H1 (cell line): ENCODE measurements at places on chromosomes 6 and 20.

GRCh38 chr20:36214684-36215256 lies 21.5 kb upstream of the AAR2 start:
- no peak overlapping the region for H3K4me3 ChIP-seq
- H3K27me3 ChIP-seq: no peaks in the 10 kb centered on the region
- no peak overlapping the region for H3K27ac ChIP-seq
- H3K36me3 ChIP-seq: no peaks in the 10 kb centered on the region
- H3K4me1 ChIP-seq: no peaks in the 10 kb centered on the region

GRCh38 chr6:9140172-9140571 lies 704.8 kb upstream of the SLC35B3 start:
- no peak for DNase-seq
- no peaks in the 10 kb centered on the region for H3K4me1 ChIP-seq
- H3K36me3 ChIP-seq: no peaks in the 10 kb centered on the region

DNA sequence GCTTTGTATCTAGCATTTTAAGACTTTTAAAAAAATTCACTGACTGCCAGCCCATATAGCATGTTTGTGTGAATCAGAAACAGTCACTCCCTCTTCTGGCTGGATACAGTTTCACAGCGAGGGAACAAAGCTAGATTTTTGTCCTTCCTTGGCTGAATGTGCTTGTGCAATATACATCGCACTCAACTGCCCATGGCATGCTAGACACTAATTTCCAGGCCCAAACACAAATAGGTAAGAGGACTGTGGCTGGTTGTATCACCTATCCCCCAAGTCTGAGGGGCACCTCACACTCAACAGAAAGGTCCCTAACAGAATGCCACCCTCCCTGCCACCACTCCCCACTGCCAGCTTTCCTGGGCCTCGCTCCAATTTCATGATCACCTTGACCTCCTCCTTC lies 16.2 kb upstream of the BLCAP start:
- no peaks in the 10 kb centered on the region for H3K4me1 ChIP-seq
- H3K36me3 ChIP-seq: no peaks in the 10 kb centered on the region
- no peaks in the 10 kb centered on the region for H3K27me3 ChIP-seq
- H3K4me3 ChIP-seq: no peak overlapping the region
- H3K27ac ChIP-seq: no peak overlapping the region

GRCh38 chr6:83870649-83871048 lies 11.2 kb downstream of the CYB5R4 start:
- DNase-seq: no peak
- H3K4me3 ChIP-seq: no peak overlapping the region
- H3K36me3 ChIP-seq: peaks cover 20% of the 10 kb centered on the region
- H3K27ac ChIP-seq: no peak overlapping the region
- H3K4me1 ChIP-seq: no peaks in the 10 kb centered on the region
- no peaks in the 10 kb centered on the region for H3K27me3 ChIP-seq

GRCh38 chr20:36646678-36647077 lies 682 bp upstream of the SLA2 start:
- no peak overlapping the region for H3K4me3 ChIP-seq
- no peaks in the 10 kb centered on the region for H3K27me3 ChIP-seq
- no peak for DNase-seq
- H3K4me1 ChIP-seq: peaks cover 3% of the 10 kb centered on the region; the same call in 1 of the 2 replicates
- no peaks in the 10 kb centered on the region for H3K36me3 ChIP-seq

- DNase-seq: no peak
- no peaks in the 10 kb centered on the region for H3K36me3 ChIP-seq
- no peaks in the 10 kb centered on the region for H3K27me3 ChIP-seq
- H3K4me1 ChIP-seq: no peaks in the 10 kb centered on the region
- H3K4me3 ChIP-seq: no peak overlapping the region
Observed at GRCh38 chr6:94213226-94213625, 793.9 kb upstream of the EPHA7 start.

DNA sequence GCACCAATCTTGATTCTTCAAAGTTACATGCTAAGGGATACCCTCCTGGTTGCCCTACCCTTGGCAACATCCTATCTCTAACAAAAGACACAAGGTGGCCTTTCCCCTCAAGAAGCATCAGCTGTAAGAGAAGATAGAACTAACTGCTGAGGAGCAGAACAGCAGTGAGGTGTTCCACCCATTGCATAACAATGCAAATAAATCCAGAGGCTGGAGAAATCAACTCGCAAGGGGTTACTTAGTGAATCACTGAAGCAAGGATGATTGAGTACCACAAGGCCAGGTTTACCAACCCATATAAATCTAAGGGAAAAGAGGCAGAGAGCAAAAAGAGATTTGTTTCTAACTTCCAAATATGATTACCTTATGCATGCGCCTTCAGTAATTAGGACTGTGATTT lies 36.7 kb downstream of the F13A1 start:
- no peak overlapping the region for H3K4me3 ChIP-seq
- H3K36me3 ChIP-seq: no peaks in the 10 kb centered on the region
- H3K27ac ChIP-seq: no peak overlapping the region
- no peaks in the 10 kb centered on the region for H3K4me1 ChIP-seq

DNA sequence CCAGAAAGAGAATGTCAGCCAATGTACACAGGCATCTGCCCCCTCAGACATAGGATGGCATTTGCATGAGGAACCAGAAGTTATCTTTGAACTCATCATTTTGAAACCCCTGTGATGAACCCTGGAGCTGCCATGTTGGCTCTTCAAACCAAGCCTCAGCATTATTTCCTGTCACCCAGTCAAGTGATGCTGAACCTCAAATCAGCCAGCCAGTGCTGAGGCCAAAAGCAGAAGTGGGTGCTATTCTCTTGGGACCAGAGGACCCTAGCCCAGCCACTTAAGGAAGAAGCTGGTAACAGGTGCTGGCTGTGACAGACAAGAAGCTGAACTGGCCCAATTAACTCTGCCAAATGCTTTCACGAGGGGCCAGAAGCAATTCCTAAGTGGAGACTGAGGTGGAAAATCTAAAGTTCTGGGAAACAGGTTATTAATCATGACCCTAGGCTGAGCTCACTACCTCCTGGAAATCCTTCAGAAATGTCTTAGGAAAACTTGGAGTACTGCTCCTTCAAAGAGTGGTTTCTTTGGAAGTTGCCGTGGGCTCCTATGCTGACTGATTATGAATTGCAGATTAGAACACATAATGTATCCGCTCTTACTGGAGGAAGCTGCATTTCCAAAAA lies 4.0 kb downstream of the PKIG start:
- no peak for DNase-seq
- H3K4me1 ChIP-seq: peaks cover 11% of the 10 kb centered on the region
- H3K4me3 ChIP-seq: no peak overlapping the region
- no peaks in the 10 kb centered on the region for H3K36me3 ChIP-seq

DNA sequence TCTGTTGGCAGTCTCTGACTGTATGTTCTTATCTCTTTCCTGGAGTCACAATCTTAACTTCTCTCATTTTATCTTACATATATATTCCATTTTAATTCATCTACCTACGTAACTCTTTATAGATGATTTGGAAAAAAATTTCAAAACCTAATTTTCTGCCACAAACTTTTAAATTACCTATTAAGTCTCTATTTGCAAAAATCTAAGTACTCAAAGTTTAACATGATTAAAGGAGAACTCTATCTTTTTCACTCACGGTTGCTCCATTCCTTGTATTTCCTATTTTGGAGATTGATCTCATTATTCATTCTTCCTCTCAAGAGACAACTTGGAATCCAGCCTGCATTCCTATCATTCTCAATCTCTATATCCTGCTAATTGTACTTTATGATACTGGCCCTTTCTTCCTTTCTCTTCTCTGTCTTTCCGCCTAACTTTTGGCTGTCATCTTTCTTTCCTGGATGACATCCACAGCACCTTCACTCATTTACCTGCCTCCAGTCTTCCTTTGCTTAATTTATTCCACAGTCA lies 1071.1 kb upstream of the CITED2 start:
- no peak overlapping the region for H3K4me3 ChIP-seq
- no peaks in the 10 kb centered on the region for H3K36me3 ChIP-seq
- H3K27ac ChIP-seq: no peak overlapping the region
- no peak for DNase-seq
- peaks cover 4% of the 10 kb centered on the region; the same call in 1 of the 2 replicates for H3K4me1 ChIP-seq

- H3K27me3 ChIP-seq: no peaks in the 10 kb centered on the region
- H3K4me3 ChIP-seq: no peak overlapping the region
- H3K27ac ChIP-seq: no peak overlapping the region
- H3K36me3 ChIP-seq: no peaks in the 10 kb centered on the region
- no peak for DNase-seq
- H3K4me1 ChIP-seq: peaks cover 17% of the 10 kb centered on the region
Observed at GRCh38 chr6:43120944-43121913, 45.1 kb downstream of the PTK7 start.

GRCh38 chr20:32567384-32568178 lies 17.6 kb downstream of the NOL4L start:
- no peaks in the 10 kb centered on the region for H3K36me3 ChIP-seq
- peaks cover 14% of the 10 kb centered on the region for H3K4me1 ChIP-seq
- no peak for DNase-seq
- H3K27ac ChIP-seq: no peak overlapping the region

DNA sequence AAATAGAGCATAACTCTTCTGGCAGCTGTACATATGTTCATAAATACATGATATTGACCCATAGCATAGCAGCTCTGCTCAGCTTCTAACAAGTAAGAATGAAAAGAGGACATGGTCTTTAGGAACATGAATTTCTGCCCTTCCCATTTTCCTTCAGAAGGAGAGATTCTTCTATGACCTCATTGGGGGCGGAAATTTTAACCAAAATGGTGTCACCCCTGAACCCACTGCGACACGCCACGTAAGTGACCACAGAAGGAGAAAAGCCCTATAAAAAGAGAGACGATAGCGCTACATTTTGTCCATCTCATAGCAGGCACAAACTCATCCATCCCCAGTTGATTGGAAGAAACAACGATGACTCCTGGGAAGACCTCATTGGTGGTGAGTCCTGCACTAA lies at the start of gene IL17A:
Gene IL17A, plus strand, starts transcription at position 301 of the 400 bp plus-strand sequence. Its CDS starts 57 bp downstream, at position 358.
- H3K4me3 ChIP-seq: no peak within 1 kb of the TSS
- no peaks in the 10 kb centered on the region for H3K36me3 ChIP-seq
- no peak for DNase-seq
- H3K27me3 ChIP-seq: no peaks in the 10 kb centered on the region
- peaks cover 7% of the 10 kb centered on the region for H3K4me1 ChIP-seq

- H3K36me3 ChIP-seq: no peaks in the 10 kb centered on the region
- H3K4me3 ChIP-seq: no peak overlapping the region
- no peak for DNase-seq
- no peaks in the 10 kb centered on the region for H3K4me1 ChIP-seq
- H3K27ac ChIP-seq: no peak overlapping the region
Observed at GRCh38 chr6:162468326-162468725, 259.2 kb downstream of the PRKN start.

- H3K36me3 ChIP-seq: no peaks in the 10 kb centered on the region
- H3K27ac ChIP-seq: no peak overlapping the region
- H3K4me1 ChIP-seq: no peaks in the 10 kb centered on the region
Observed at GRCh38 chr20:24657878-24658620, 188.6 kb downstream of the SYNDIG1 start.

DNA sequence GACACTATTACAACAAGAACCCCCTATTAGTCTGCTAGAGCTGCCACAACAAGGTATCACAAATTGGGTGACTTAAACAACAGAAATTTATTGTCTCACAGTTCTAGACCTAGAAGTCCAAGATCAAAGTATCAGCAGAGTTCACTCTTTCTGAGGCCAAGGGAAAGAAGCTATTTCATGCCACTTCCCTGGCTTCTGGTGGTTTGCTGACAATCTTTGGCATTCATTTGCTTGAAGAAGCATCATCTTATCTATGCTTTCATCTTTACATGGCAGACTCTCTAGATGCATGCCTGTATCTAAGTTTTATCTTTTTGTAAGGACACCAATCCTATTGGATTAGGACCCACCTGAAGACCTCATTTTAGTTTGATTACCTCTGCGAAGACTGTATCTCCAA lies 296.8 kb upstream of the MARCKS start:
- H3K36me3 ChIP-seq: no peaks in the 10 kb centered on the region
- no peak for DNase-seq
- H3K4me1 ChIP-seq: peaks cover 8% of the 10 kb centered on the region
- no peak overlapping the region for H3K4me3 ChIP-seq

DNA sequence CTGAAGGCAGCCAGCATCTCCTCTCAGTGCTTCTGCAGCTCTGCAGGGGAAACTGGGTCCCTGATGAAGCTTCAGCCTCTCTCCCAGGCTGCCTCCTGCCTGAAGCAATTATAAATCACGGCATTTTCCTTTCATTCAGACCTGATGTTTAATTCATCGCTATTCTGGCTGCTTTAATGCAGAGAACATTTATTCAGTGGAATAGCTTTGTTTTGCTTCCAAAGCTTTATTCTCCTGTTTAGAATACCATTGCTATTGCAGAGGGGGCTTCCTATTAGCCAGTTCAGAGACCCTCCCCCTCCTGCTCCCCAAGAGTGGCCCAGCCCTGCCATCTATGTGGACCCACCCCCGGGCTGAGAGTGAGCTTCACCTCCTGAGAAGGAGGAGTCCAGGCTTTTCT lies 255.6 kb downstream of the LRFN2 start:
- no peaks in the 10 kb centered on the region for H3K36me3 ChIP-seq
- peaks cover 31% of the 10 kb centered on the region for H3K4me1 ChIP-seq

DNA sequence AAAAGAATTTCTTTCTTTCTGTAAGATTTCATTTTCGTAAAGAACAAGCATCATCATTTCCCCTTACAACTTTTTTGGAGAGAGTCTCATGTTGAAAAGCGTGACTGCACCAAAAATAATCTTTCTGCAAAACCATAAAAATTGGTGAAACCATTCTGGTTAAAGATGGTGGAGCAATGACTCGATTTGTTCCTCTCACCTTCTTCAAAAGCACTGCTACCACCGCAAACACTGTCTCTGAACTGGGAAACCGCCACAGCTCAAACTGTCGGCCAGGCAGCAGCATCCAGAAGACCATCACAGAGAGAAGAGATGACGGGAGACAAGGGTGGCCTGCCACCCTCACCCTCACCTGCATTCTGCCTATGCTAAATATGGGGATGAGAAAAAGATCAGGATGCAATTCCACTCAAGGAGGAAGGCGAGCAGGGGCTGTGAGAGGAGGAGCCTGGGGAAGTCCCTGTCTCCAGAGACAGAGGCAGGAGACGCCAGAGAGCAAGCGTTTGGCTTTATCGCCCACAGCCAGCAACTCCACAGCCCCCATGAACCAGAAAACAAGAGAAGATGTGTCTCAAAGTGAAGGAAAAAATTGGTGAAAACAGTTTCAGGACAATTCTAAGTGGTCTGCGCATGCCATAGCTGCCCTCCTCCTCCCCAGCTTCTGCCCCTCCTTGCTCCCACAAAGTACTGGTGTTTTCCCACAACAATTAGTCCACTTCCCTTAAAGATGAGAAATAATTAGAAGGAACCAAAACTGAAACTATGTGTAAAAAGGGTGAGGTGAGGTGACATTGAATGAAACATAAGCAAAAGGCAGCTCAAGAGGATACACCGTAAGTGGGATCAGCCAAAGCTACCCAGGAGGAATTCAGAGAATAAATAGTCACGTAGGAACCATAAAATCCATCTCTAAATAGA lies 255.5 kb downstream of the KIF16B start:
- DNase-seq: no peak
- H3K4me1 ChIP-seq: no peaks in the 10 kb centered on the region
- H3K27ac ChIP-seq: no peak overlapping the region
- H3K36me3 ChIP-seq: no peaks in the 10 kb centered on the region
- no peak overlapping the region for H3K4me3 ChIP-seq
